ENCODE measurements at places on chromosomes 16 and 17. TPM values are rescaled to one million over a fixed set of nuclear protein-coding genes. Genes with fewer than 3 reads are reported as not detected.

PRAC1 gene
- not detected for total RNA-seq

NOXO1 gene
- 0.99 TPM for total RNA-seq

C17orf113 gene
- 0.57 TPM for total RNA-seq

MYH10 gene
- 15.7 TPM for total RNA-seq

TBC1D3C gene
- 0.15 TPM for total RNA-seq

SETD1A gene
- total RNA-seq, result 3.5 TPM
